Stimulated activated CD4-positive, alpha-beta T cell treated with anti-CD3 and anti-CD28 coated beads, Interleukin-4, amount 100 ng/mL, for 4 hours (primary cell): ENCODE measurements at places on chromosomes 1 and 21.

GRCh38 chr1:32890516-32891240 is 4.4 kb downstream of the HPCA start:
- no peak for DNase-seq

DNA sequence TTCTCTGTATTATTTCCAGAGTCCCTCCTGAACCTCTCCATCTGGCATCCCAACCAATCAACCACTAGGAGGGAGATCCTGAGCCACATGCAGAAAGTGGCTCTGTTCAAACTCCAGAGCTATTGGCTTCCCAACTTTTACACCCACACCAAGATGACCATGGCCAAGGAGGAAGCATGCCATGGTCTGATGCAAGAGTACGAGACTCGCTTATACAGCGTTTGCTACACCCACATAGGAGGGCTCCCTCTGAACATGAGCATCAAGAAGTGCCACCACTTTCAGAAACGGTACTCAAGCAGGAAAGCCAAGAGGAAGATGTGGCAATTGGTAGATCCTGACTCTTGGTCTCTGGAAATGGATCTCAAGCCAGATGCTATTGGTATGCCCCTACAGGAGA is 23.6 kb downstream of the RGSL1 start:
- DNase-seq = no peak

GRCh38 chr1:43441166-43441893 is 12.4 kb downstream of the HYI start:
- DNase-seq = no peak

- DNase-seq = no peak
These were observed 2.0 kb downstream of the POLR3C start for GRCh38 chr1:145826030-145826429.

DNA sequence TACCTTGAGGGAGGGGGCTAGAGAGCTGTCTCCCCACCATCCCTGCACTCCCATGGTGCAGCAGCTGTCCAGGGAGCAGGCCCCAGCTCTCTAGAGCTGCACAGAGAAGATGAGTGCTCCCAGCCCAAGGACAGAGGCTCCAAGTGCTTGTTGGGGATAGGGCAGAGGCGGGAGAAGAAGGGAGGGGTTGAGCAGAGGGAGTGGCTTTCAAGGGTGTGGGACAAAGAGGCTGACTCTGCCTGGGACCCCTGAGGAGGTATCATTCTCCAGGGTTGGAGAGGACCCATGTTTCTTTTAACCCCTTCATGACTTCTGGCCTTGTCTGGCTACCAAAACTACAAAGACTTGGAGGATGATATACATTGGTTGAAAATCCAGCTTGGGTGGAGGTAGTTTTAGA is 14.6 kb downstream of the FOXD2 start:
- no peak for DNase-seq

DNA sequence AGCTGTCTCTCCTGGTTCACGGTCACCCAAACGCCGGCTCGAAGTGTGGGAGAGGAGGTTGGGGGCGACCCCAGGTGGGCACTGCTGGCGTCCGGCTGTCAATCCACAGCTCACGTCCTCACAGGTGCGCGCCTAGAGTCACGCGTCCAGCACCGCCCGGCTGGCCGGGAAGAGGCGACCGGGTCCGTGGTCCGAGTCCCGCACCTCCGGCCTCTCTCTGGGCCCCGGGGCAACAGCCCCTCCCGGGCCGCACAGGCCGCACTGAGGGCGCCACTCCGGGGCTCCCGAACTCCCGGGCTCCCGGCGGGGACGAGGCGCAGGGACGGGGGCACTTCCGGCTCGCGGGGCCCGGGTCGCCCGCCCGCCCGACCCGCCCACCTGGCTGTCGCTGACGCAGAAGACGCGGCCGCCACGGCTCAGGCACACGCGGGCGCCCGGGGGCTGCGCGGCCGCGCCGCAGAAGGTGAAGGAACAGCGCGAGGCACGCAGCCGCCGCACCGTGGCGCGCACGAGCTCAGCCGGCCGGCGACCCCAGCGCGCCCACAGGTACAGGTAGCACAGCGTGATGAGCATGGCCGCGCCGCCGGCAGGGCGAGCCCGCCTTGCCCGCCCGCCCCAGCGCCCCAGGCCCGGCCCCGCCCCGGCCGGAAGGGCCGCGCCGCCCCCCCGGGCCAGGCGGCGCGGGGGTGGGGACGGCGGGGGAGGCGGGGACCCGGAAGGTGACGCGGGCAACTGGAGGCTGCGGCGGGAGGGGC is at the start of gene HLCS:
HLCS (minus strand) TSS at position 604 of the 755 bp plus-strand sequence; CDS start at position 573, 31 bp downstream.
- DNase-seq = peak; percentile 72

GRCh38 chr1:62082456-62083363 is 111.9 kb upstream of the L1TD1 start:
- DNase-seq = peak; percentile 16

DNA sequence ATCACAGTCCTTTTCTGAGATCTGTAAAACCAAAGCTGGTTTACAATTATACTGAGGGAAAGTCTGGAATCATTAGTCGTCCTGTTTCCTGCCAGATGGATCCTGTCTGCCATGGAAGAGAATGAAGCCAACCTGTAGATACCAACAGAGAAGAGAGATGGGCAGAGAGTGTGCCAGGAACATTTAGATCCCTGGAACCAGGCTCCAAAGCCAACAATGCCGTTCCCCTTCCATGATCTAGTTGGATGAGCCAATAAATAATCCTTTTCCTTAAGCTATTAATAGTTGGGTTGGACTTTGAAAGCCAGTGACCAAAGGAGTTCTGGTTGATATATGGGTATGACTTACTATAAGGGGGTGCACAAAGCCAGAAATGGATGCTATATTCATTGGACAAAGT is 15.0 kb downstream of the CAPN8 start:
- no peak for DNase-seq

- no peak for DNase-seq
These were observed 11.4 kb downstream of the MAGI3 start for GRCh38 chr1:113401728-113402127.

DNA sequence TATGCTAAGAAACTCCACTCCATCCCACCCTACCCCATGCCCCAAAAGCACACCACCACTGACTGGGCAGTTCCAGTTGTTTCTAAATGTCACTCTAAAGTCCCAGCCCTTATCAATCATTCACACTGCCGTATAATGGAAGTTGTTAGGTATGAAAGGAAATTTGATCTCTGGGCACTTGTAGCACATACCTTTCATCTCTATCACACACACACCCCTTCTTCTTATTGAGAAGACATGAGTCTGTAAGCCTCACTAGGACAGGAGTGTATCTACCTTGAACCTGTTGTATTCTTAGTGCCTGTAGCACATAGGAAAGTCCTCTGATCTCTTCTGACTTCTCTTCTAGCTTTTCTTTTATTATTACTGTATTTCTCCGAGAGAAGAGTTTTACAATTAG is 22.3 kb upstream of the DHX9 start:
- DNase-seq = no peak
